ENCODE measurements at places on chromosomes 5 and 9.

DNA sequence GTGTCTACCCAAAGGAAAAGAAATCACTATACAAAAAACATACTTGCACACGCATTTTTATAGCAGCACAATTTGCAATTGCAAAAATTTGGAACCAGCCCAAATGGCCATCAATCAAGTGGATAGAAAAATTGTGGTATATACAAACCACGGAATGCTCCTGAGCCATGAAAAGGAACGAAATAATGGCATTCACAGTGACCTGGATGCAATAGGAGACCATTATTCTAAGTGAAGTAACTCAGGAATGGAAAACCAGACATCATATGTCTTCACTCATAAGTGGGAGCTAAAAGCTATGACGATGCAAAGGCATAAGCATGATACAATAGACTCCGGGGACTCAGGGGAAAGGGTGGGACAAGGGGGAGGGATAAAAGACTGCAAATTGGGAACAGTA lies 78.4 kb downstream of the ENC1 start:
- no peak for DNase-seq

DNA sequence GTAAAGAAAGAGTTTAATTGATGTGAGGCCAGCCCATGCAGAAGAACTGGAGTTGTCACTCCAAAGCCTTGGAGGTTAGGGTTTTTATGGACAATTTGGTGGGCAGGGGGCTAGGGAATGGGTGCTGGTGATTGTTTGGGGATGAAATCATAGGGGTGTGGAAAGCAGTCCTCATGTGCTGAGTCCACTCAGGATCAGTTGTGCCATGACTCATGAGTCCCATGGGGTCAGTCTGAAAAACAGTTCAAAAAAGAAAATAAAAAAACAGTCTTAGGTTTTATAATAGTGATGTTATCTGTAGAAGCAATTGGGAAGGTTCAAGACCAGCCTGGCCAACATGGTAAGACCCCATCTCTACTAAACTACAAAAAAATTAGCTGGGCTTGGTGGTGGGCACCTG lies 162.3 kb downstream of the KDM4C start:
- no peak for DNase-seq

DNA sequence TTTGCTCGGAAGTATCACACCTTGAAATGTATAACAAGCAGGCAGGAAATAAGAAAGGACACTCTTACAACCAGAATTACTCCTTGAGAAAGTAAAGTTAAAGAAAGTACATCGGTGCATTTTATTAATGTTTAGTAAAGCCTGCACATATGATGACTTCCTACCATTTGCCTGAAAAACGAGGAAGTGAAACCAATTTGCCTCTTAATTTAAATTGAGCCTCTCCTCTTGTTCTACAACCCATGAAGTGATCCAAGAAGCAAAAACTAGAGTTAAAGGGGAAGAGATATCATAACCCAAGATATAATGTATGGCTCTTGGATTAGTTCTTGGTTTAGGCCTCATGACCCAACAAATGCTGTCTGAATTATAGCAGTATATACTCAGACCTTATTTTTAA lies 95.6 kb downstream of the GNAQ start:
- no peak for DNase-seq

DNA sequence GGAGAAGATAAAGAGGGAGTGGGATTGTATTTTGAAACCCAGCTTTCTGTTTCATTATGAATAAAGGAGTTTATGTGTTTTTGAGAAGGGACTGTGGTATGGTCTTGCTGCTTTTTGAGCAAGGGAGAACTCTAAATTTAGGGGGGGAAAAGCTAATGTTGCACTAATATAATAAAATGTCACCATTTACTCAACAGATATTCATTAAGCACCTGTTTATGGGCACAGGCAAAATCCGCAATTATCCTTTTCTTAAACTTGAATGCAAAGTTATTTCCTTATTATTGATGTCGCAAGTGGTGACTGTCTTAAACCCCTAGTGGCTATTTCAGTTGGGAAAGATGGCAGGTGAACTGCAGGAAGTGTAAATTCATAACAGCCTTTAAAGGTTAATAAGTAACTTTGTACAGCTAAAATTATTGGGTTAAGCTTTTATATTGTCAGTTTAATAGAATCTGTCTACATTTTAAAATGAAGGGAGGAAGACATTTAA lies 1.5 kb downstream of the CDC42SE2 start:
- DNase-seq: no peak

DNA sequence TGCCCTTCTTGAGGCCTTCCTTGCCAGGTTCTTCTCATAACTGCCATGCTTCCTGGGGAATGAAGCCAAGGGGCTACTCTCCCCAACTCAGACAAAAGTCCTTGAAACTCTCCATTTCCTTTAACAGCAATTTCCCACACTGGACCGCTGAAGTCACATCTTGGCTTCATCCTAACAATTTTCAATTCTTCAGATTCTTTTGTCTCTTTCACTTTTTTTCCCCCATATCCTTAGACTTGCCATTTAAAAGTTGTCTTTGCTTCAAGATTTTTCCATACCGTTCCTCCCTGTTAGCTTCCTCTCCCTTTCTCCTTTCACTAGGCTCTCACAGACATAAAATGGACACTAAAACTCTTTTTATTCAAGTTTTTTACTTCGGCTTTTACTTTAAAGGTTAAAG lies 93.1 kb upstream of the ITGA1 start:
- DNase-seq: no peak
